Urinary bladder (tissue), 4 donors: ENCODE measurements at places on chromosomes 4 and X. TPM values are rescaled to one million over a fixed set of nuclear protein-coding genes. Genes with fewer than 3 reads are reported as not detected.

ADH7 gene
- polyA plus RNA-seq, result not detected

DNA sequence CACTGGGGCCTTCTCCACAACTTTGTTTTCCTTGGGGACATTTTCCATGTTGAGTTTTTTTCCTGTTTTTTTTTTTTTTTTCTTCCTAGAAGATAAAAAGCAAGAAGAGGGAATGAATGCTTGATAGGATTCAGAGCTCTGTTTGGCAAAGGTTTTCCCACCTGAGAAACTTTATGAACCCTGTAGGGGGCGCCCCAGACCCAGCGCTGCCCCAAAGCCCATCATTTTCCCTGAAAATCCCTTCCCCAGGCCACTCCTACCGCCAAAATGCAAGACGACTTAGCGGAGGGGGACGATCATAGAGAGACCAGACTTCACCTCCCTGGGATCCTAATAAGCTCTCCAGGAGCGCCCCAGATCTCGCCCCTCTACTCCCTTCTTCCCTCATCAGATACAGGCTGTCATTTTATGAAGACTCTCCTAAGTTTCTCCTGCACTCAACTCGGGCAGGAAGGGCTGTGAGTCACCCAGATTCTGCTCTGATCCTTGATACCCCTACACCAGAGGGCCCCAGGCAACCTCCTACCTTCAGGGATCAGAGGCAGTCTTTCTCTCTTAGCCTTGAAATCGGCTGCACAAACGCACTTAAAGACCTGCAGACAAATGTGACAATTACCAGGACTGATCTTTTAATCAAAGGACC, 1.4 kb downstream of the BEX5 start:
- DNase-seq, result no peak

DNA sequence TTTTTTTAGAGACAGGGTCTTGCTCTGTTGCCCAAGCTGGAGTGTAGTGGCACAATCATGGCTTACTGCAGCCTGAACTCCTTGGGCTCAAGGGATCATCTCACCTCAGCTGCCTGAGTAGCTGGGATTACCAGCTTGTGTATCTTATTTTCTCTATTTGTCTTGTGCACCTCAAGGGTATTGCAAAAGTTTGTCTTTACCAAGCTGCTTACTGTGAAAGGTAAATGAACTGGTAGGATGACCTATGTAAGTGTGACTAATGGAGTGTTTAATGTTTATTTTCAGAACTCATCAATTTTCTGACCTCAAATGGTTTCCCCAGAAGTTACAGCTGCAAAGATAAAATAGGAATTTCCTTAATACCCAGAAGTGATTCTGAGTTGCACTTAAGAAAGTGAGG, 5.3 kb upstream of the FGA start:
- no peak for DNase-seq

DNA sequence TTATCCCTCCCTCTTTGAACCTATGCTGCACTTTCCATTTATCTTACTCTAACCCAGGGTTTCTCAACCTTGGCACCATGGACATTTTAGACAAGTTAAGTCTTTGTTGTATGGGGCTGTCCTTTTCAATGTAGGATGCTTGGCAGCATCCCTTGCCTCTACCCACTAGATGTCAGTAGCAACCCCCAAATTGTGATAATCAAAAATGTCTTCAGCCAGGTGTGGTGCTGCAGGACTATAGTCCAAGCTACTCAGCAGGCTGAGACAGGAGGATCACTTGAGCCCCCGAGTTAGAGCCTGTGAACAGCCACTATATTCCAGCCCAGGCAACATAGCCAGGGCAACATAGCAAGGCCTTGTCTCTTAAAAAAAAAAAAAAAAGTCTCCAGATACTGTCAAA, 7.0 kb downstream of the LRCH2 start:
- no peak for DNase-seq

DNA sequence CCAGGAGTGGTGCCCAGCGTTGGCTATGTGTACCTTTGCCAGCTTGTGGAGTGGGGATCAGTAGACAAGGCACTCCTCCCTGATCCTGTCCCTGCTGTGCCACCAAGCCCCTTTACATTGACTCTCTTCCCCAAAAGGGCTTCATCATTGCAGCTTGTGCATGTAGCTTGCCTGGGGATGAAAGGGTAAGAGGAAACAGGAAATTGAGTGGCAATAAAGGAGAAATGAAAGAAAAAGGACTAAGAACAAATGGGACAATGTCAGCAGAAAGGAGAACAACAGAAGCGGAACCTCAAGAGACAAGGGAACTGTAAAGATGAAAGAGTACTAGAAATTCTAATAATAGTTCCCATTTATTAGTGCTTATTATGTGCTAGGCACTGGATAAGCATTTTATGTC, 8.7 kb upstream of the IL13RA1 start:
- DNase-seq, result no peak
